ENCODE measurements at places on chromosomes 4 and X.

- DNase-seq = no peak
These were observed 184.2 kb downstream of the DHRSX start for GRCh38 chrX:2316534-2316933.

DNA sequence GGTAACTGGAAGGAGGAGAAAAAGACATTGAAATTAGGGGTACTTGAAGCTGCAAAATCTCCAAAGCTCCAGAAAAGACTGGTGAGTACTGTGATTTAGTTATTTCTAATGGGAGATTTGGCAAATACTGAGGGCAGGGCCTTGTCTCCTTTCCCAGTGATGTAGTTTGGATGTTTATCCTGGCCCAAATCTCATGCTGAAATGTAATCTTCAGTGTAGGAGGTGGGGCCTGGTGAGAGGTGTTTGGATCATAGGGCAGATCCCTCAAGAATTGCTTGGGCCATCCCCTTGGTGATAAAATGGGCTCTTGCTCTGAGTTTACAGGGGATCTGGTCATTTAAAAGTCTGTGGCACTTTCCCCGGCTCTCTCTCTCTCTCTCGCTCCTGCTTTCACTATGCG lies 33.1 kb upstream of the GK start:
- no peak for DNase-seq

DNA sequence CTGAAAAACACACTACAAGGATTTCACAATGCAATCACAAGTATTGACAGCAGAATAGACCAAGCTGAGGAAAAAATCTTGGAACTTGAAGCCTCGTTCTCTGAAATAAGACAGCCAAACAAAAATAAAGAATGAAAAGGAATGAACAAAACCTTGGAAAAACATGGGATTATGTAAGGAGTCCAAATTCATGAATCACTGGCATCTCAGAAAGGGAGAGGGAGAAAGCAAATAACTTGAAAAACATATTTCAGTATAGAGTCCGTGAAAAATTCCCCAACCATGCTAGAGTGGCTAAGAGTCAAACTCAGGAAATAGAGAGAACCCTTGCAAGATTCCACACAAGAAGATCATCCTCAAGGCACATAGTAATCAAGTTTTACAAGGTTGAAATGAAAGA lies 178.5 kb upstream of the CTSO start:
- no peak for DNase-seq

- no peak for DNase-seq
These were observed 32.6 kb downstream of the AMOT start for GRCh38 chrX:112808007-112808406.

DNA sequence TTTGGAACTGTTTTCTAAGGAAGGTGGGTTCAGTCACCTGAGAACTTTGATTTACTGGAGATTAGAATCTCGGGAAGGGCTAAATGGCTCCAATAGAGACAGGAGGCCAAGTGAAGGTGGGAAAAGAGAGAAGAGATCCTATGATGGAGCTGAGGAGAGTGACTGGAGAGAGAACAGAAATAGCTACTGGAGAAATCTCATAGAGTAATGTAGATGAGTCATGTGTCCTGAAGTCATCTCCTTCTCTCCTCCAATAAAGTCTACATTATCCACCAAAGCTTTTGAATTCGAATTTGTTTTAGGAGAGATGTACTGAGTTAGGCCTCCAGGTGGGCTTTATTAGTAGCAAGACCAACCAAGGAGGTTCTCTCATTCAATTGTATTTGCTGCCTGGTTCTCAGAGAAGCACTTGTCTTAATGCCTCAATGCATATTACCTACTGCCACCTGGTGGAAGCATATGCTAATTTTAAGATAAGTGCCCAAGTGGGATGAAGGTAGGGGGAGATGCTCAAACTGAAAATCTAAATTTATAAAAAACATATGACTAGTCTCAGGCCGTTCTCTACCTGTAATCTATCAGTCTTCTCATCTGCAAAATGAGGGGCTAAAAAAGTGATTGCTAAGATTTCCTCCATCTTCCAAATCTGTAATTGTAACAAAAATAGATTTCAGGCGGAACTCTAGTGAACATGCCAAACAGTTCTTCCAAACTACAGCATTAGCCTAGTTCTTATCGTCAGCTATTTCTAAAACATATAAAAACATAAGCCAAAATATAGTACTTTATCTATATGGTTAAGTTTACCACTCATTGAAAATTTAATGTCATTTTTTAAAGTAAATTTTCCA lies 24.4 kb downstream of the TXK start:
- DNase-seq = no peak

DNA sequence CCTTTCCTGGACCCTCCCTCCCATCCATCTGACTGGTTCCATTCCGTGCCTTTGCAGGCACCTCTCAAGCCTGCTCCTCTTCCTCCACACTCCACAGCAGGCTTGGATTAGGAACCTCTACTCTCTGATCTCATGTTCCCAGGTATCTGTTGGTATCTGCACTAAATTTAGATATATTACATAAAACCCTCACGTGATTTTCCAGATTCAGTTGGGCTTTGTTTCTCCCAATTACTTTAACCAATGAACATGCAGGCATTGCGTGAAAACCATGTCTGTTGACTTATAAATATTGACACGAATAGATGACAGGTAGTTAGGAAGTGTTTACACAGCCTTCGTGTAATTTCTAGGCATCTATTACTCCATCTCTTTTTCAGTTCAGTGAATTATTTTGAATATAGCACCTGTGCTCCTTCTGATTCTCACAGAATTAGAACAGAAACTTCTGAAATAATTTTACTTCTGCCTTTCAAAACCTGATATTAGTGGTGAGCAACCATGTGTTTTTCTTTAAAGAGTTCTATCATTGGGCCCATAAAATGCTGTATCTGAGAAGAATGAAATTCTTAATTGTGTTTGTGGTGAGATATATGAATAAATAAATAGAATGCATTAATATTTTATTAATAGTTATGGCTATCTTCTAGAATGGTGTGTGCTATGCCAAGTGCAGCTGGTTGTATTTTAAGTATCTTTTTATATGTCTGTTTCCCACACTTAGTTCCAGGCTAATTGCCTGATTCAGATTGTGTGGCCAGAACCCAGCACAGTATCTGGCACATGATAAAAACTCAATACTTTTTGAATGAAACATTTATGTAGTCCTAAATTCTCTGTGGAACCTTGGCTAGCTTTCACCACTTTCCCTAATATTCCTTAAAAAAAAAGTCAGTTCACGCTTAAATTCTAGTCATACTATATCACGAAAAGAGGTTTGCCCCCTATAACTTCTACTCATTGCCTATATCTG lies 304.8 kb downstream of the QDPR start:
- DNase-seq = no peak
